HS-27A (cell line): ENCODE measurements at places on chromosomes 4 and X.

GRCh38 chr4:77765720-77766119 lies 53.4 kb downstream of the CNOT6L start:
- DNase-seq = no peak

GRCh38 chrX:26762253-26762652 lies 546.3 kb downstream of the MAGEB5 start:
- DNase-seq = no peak

DNA sequence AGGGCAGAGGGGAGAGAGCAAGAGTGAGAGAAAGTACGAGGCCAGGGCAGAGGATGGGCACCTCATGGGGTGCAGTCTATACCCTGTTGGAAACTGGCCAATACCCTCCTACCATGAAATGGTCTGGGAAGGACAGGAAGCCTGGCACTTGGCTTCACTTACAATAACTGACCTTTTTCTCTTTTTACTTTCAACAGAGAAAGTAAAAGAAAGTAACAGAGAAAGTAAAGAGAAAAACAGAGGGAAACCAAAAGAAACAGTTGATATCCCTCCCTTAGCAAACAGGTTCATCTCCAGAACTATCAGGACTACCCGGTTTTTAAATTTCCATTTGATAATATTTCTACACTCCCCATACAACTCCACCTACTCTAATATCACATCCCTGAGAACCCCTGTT lies 20.6 kb downstream of the ARL13A start:
- DNase-seq = no peak

DNA sequence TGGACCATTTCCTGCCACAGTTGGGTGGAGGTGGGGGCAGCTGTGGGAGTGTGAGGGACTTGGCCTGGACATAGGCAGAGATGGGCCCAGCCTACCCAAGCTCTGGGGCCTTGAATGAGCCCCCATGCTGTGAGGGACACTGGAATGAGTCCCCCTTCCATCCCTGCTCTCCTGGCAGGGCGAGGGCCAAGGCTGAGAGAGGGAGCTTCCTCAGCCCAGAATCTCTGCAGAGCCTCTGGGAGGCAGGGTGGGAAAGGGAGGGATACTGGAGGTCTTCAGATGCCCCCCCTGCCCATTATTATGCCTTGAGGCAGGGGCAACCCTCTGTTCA lies 124.5 kb upstream of the PJA1 start:
- no peak for DNase-seq

- no peak for DNase-seq
Observed at GRCh38 chr4:157196046-157196445, 24.5 kb upstream of the GRIA2 start.

DNA sequence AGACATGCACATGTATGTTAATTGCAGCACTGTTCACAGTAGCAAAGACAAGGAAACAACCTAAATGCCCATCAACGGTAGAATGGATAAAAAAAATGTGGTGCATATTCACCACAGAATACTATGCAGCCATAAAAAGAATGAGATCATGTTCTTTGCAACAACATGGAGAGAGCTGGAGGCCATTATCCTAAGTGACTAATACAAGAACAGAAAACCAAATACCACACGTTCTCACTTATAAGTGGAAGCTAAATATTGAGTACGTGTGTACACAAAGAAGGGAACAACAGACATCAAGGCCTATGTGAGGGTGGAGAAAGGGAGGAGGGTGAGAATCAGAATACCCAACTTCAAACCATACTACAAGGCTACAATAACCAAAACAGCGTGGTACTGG lies 17.4 kb upstream of the LNX1 start:
- no peak for DNase-seq

DNA sequence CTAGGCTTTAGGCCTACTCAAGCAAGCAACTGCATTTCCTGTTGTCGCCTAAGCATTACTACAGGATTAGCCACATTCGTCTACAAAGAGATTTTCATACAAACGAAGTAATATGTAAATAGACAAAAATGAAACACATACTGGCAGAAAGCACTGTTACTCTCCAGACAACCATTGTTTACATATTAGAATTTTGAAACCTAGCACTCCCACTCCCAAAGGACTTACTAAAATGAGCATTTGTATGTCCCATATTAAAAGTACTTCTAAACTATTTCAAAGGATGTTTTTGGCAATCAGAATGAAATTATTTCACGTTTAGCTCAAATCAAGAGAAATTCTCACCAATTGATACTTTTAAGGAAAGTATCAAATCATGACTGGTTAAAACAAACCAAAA lies 570.8 kb downstream of the PRR32 start:
- DNase-seq = no peak

DNA sequence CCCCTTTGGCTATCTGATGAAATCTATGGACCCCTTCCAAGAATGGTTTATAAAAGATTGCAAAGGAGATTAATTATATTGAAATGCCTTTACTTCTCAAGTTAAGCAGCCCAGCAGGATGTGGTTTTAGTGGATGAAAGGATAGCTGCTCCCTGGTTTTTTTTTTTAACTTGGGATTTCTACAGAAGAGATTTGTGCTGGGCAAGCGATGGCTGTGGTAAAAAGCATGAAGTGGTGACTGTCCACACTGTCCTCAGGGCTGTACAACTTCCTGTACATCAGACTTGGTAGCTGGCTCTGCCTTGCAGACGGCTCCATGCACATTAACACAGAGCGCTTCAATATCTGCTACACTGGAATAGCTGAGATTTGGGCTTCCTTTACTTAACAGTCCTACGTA lies 321.7 kb downstream of the DHX15 start:
- no peak for DNase-seq

- no peak for DNase-seq
Observed at GRCh38 chr4:16043642-16044498, 40.0 kb downstream of the PROM1 start.

GRCh38 chr4:39937683-39938268 lies 39.9 kb downstream of the PDS5A start:
- DNase-seq = no peak

- DNase-seq = no peak
Observed at GRCh38 chrX:2657532-2658113, 33.5 kb upstream of the CD99 start.

DNA sequence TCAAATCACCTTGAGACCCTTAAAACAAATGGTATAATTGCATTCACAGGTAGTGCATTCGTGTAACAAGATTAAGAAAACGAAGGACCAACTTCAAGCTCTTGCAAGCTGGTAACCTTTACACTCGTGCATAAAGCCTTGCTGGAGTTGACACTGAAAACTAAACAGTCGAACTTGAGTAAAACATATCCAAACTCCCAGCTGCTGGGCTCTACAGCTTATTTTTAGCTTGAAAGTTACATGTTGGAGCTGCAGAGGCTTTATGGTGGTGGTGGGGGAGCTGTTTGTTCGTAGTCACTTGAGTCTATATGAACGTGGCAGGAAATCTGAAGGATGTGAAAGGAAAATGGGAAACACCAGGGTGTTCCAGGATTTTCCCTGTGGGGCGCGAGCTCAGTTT lies 2.7 kb upstream of the WDR1 start:
- no peak for DNase-seq
